Glutamatergic neuron (in vitro differentiated cells): ENCODE measurements at places on chromosomes 5 and 9. TPM values are rescaled to one million over a fixed set of nuclear protein-coding genes. Genes with fewer than 3 reads are reported as not detected.

GRCh38 chr9:87793292-87793691 lies 67.4 kb downstream of the CTSL start:
- H3K4me1 ChIP-seq = peaks cover 3% of the 10 kb centered on the region
- H3K27me3 ChIP-seq = no peaks in the 10 kb centered on the region
- peaks cover 6% of the 10 kb centered on the region for H3K36me3 ChIP-seq
- no peak overlapping the region for H3K27ac ChIP-seq
- H3K4me3 ChIP-seq = no peak overlapping the region
- DNase-seq = no peak

- no peaks in the 10 kb centered on the region for H3K36me3 ChIP-seq
- H3K27ac ChIP-seq = no peak overlapping the region
- no peaks in the 10 kb centered on the region for H3K27me3 ChIP-seq
- no peak for DNase-seq
- no peaks in the 10 kb centered on the region for H3K4me1 ChIP-seq
- H3K4me3 ChIP-seq = no peak overlapping the region
Observed at GRCh38 chr9:106450549-106450948, 412.4 kb upstream of the ZNF462 start.

DNA sequence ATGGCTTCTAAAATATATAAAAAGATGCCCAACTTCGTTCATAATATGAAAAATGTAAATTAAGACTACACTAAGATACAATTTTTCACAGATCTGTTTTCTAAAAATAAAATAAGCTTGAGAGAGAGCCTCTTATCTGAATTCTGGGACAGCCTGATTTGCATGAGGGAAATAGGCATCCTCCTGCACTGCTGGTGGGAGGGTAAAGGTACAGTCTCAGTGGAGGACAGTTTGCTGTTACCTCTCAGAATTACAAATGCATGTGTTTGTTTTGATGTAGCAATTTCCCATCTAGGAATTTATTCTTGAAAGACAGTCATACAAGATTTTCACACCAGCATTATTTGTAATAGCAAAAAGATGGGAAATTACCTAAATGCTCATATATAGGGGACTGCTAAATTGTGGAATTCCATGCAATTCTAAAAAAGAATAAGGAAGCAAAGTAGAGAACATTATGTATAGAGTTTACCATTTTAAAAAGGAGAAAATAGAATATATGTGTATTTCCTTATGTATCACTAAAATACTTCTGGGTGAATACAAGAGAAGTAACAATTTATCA lies 75.7 kb downstream of the ZSWIM6 start:
- H3K27ac ChIP-seq = no peak overlapping the region
- DNase-seq = no peak
- peak overlapping the region; percentile 75 for H3K4me3 ChIP-seq
- peaks cover 5% of the 10 kb centered on the region for H3K27me3 ChIP-seq

DNA sequence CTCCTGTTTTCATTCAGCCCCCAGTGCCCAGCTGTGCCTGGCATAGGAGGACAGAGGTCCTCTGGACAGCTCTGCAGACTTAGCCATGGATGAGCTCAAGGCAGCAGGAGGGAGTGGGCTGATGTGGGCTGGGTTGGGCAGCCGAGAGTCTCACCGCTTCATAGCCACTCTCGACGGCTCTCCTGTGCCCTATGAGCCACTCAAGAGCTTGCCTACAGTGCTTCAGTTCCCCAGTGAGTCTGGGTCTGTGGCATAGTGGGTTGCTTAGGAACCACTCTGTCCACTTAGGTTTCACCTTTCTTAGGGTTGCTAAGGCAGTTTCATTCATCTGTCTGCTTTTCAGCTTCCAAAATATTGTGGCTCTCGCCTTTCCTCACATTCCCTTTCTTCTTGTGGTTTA lies 296.8 kb downstream of the ICE1 start:
- DNase-seq = no peak
- no peak overlapping the region for H3K27ac ChIP-seq
- no peak overlapping the region for H3K4me3 ChIP-seq
- H3K4me1 ChIP-seq = no peaks in the 10 kb centered on the region

GRCh38 chr9:76580188-76580587 lies 121.2 kb downstream of the GCNT1 start:
- DNase-seq = no peak
- no peak overlapping the region for H3K4me3 ChIP-seq
- no peaks in the 10 kb centered on the region for H3K27me3 ChIP-seq
- no peaks in the 10 kb centered on the region for H3K36me3 ChIP-seq

GRCh38 chr5:74352256-74352655 lies 288.3 kb downstream of the ENC1 start:
- no peak overlapping the region for H3K27ac ChIP-seq
- DNase-seq = no peak
- peaks cover 13% of the 10 kb centered on the region for H3K36me3 ChIP-seq
- H3K27me3 ChIP-seq = no peaks in the 10 kb centered on the region

GRCh38 chr5:116585227-116585626 lies 10.6 kb upstream of the SEMA6A start:
- no peaks in the 10 kb centered on the region for H3K4me1 ChIP-seq
- no peak overlapping the region for H3K27ac ChIP-seq
- no peak overlapping the region for H3K4me3 ChIP-seq
- H3K27me3 ChIP-seq = no peaks in the 10 kb centered on the region

DNA sequence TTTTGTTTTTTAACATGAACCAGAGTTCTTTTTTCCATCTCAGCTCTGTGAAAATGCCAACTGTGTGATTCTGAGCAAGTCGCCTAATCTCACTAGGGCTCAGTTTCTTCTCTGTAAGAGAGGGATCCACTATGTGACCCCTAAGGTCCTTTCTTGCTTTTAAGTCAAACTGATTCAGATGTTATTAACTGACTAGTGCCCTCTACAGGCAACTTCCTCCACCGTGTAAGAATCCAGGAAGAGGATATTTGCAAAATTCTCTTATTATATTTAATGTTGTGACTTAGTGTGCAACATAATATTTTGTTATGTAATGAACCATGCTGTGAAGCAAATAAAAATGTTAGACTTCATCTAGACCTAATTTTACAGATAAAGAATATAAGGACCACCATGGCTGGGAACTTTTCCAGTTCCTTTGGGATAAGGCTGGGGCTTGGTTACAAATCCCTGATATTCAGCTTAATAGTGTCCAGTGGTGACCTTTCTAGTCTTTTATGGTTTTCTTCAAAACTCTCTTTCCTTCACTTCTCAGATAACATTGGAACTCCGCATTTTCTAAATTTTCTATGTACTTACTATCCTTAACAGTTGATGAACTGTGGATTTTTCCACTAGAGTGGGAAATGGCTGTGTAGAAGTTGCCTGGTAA lies 244.7 kb downstream of the PIK3R1 start:
- no peak for DNase-seq
- no peak overlapping the region for H3K4me3 ChIP-seq
- peaks cover 3% of the 10 kb centered on the region for H3K4me1 ChIP-seq
- no peak overlapping the region for H3K27ac ChIP-seq

DNA sequence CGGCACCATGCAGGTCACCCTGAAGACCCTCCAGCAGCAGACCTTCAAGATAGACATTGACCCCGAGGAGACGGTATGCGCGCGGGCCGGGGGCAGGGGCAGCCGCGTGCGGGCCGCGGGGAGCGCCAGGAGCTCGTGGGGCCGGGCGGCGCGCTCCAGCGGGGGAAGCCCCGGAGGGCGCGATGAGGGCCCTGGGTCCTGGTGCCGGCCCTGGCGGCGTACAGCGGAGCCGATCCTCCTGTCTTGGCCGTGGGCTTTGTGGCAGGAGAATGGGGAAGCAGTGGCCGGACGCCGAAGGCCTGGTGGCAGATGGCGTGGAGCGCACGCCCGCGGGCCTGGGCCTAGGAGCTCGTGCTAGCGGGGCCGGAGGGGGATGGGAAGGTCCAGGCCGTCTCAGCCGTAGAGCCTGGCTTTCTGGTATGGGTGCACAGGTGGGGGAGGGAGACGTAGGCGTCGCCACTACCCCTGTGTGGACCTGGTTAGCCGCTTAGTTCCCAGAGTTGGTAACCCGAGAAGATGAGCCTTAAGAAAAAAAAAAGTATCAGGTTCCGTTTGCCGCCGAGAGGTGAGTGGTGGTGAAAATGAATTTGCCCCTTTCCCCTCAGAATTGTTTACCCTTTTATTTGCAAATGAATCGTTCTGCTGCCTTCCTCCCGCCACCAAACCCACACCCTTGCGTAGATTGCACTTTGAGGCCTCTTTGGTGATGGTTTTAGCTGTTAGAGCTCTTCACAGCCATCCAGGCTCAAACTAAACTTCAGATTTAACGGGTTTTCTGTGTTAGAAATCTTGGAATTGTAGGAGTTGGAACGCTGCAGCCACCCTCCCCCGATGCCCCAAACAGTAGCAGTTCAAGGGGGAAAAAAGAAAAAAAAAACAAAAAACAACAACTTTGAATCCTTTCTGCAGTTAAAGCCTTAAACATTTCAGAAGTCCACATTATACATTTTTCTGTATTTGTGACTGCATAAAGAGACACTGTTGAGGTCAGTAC lies 841 bp downstream of the RAD23B start:
- DNase-seq = peak; percentile 80
- H3K27ac ChIP-seq = peak overlapping the region; percentile 99
- H3K36me3 ChIP-seq = no peaks in the 10 kb centered on the region
- peaks cover 15% of the 10 kb centered on the region for H3K27me3 ChIP-seq
- H3K4me1 ChIP-seq = peaks cover 12% of the 10 kb centered on the region

The CTSV gene
- total RNA-seq = 1.3 TPM

The GRXCR2 gene
- total RNA-seq = not detected

The NTRK2 gene
- total RNA-seq = 2.1 TPM

The PSD2 gene
- 2.3 TPM for total RNA-seq
